ENCODE measurements at places on chromosomes 12 and 14.
A peak's percentile ranks its signal among the peaks of the same experiment; 100 is the strongest.

DNA sequence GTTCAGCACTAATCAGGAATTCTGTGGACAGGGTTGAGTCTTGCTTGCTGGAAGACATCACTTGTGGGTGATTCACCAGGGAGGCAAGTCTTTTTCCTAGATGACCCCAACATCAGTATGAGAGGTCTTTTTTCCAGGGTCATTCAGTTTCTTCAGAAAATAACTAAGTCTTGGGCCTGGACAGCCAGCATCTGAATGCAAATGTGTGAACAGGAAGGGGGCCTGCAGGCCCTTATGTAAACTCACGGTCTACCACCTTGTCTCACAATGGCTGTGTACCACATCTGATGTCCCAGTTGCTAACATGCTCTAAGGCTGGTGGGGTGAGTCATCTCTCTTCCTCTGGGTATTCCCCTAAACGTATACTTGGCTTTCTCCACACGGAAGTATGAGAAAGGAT, 79.2 kb downstream of the HECTD4 start:
- DNase-seq = no peak

- no peak for DNase-seq
Measured at GRCh38 chr12:92866418-92866817, 62.7 kb downstream of the EEA1 start.

DNA sequence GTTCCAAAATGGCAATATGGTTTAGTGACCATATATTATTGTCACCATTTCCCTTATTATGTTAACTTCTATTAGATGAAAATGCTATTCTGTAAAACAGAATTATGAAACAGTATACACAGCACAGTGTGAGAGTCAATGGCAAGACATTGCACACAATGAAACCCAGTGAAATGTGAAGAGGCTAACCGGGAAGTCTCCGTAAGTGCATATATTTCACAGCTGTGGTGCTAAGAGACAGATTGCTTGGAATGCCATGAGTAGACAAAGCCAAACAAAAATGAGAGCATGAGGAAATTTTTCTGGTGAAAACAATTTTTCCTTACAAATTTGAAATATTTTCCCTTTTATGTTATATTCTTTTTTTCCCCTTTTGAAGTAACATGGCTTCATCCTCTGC, 49.4 kb downstream of the DYRK2 start:
- DNase-seq = no peak

- DNase-seq = no peak
Measured at GRCh38 chr14:90406384-90406798, 9.6 kb downstream of the CALM1 start.

GRCh38 chr14:31113794-31114193, 87.6 kb upstream of the STRN3 start:
- DNase-seq = no peak

DNA sequence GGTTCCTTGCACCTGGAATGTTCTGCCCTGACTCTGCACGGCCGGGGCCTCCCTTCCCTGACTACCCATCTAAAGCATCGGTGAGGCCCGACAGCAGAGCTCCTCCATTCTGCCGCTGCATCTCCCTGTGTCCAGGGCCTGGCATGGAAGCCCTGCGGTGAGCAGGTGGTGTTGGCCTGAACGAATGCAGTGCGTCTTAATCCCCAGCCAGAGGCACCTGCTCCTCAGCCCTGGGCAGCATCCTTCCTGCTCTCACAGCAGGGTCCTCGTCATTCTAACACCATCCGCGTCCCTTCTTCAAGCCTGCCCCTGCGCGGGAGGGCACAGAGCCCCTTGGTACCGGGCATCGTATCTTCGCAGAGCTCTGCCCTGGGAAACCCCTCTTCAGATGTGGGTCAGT, 15.4 kb downstream of the BEGAIN start:
- DNase-seq = no peak

GRCh38 chr14:61065656-61066055, 84.6 kb downstream of the SLC38A6 start:
- DNase-seq = no peak

- DNase-seq = peak; percentile 86
Measured at GRCh38 chr12:1796515-1797010, 23.8 kb upstream of the LRTM2 start.

- DNase-seq = peak; percentile 93
Measured at GRCh38 chr12:116687888-116688287, 50.0 kb downstream of the SPRING1 start.

- no peak for DNase-seq
Measured at GRCh38 chr12:15446807-15447206, 124.5 kb downstream of the PTPRO start.

DNA sequence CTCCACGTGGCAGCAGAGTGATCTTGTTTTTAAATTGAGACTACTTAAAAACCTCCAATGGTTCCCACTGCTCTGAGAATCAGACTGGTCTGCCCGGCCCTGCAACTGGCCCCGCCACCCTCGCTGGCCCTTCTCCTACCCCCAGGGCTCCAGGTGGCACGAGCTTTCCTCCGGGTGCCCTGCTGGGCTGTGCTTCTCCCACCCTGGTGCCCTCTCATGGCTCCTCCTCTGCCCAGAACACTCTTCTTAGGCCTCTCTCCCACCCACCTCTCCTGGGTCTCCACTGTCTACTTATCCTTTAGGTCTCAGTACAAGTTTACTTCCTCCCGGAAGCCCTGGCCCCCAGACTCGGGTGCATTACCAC, 26.5 kb downstream of the CCDC92 start:
- DNase-seq = no peak

DNA sequence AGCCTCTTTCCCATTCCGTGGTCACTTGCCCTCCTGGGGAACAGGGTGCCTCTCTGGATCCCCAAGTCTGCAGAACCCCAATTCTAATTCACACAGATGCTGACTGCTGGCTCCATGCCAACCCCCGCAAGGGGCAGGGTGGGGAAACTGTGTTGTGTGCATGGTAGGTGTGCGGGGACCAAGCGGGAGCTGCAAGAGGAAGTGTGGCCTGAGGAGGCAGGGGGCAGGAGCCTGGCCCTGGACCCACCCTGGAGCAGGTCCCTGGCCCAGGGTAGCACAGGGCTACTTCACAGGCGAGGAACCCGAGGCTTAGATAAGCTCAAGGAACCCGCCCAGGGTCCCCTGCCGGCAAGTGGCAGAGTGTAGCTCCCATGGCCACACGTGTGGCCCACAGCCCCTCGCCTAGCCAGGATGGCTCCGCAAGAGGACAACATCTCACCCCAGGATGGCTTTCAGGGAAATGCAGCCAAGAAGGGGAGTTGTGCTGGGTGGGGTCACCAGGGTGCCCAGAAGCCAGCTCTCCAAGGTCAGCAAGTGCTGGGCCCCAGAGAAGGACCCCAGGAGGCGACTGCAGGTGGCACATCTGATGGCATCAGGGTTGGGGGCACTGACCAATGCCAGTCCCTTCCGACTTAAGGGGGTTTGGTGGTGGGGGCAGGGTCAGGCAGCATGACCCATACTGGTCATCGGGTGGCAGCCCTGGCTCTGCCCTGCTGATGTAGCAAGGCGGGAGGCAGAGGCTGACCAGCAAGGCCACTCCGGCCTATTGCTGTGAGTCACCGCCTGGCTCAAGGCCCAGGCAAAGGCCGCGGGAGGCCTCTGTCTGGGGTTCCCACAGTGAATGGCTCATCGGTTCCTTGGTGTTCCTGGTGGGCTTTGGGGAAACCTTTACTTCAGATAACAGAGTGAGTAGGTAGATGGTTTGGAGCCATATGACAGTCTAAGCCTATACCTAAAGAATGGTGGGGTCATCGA, 37.3 kb upstream of the EML1 start:
- DNase-seq = no peak

GRCh38 chr12:83461336-83461935, 774.7 kb downstream of the TMTC2 start:
- peak; percentile 20 for DNase-seq

- DNase-seq = no peak
Measured at GRCh38 chr14:101367421-101368261, 193.7 kb upstream of the DIO3 start.

DNA sequence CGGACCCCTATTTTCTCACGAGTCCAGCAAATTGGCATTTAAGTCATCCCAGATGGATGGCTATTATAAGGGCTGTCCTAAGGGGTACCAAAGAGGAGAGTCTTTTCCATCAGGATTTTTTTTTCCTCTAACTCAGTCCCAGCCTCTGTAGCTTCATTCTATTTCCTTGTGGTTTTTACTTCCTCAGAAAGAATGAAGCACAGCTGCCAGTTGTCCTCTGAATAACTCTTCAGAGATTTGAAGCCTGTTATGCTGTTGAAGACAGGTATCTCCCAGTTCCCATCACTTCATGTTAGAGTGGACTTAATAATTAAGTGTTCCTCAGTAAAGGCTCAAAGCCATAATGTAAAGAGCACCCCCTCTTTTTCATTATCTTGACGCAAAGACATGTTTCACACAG, 48.5 kb upstream of the HOXC13 start:
- no peak for DNase-seq
